C1 segment of cervical spinal cord (tissue), 14 donors: ENCODE measurements at places on chromosomes 3 and 15.
A peak's percentile ranks its signal among the peaks of the same experiment; 100 is the strongest.

DNA sequence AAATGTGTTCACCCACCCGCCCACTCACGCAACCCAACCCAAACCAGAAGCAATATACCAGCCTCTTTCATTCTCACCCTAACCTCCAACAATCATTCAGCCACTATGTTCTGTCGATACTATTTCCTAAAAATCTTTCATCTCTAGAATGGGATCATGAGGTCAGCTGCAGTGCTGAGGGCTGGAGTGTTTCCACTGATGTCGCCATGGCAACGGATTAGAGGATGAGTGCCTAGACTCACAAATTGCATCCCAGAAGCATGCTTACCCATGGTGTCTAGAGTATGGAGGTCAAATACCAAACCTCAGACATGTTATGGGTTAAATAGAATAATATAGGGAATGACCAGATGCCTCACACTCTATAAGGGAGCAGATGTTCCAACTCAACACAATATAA is 138.5 kb downstream of the GABRB3 start:
- DNase-seq, result no peak

GRCh38 chr3:113232342-113232741 is 21.0 kb downstream of the BOC start:
- DNase-seq, result no peak

- no peak for DNase-seq
Observed at GRCh38 chr3:163786416-163786815, 1291.9 kb downstream of the SI start.

DNA sequence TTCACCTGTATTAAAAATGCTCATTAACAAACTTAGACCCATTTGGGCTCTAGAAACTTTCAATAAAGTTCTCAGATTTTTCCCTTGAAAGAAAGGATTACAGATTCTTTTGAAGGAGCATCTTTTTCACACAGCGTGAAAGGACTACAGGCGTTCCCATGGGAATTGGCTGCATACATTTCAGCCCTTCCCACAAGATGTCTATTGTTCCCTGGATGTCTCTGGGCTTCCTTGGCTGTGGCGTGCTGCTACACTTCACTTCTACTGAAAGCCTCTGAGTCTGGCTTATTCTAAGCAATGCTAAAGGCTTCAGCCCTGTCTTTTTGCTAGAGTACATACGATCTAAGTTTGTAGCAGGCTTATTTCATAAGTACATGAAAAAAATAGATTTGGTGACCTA is 1.4 kb downstream of the VEPH1 start:
- DNase-seq, result no peak

DNA sequence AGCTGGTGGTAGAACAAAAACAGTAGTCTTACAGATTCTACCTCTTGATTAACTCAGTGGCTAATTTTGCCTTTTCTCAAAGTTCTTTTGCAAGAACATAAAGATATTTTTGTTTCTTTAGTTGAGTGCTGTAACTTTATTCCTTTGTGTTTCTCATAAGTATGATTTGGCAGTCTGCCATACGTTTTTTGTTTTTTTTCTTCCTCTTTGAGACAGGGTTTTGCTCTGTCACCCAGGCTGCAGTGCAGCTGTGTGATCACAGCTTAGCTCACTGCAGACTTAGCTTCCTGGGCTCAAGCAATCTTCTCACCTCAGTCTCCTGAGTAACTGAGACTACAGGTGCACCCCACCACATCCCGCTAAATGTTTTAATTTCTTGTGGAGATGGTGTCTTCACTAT is 22.4 kb downstream of the B3GNT5 start:
- DNase-seq, result no peak

GRCh38 chr3:196868297-196868661 is 559 bp downstream of the SENP5 start:
- no peak for DNase-seq

- no peak for DNase-seq
Observed at GRCh38 chr3:112121577-112122547, 11.2 kb downstream of the GCSAM start.

DNA sequence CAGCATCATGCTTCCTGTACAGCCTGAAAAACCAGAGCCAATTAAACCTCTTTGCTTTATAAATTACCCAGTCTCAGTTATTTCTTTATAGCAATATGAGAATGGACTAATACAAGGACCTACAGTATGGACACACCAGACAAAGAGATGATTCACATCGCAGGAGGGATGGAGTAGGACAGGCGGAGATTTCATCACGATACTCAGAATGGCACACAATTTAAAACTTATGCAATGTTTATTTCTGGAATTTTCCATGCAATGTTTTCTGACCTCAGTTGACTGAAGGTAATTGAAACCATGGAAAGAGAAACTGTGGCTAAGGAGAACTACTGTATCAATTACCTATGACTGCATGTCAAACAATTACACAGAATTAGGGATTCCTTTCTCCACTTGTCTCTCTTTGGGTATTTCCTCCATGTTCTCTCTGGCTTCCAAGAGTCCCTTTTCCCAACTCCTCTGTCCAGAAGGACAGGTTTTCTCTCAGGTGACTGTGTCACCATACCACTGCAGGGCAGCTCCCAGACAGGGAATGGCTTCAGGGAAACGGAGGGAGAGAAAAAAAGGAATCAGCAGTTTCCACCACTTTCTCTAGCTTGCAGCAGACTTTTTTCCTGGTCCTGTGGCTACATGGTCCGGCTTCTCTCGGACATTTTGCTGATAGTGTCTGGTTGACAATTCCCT is 3.0 kb upstream of the ANO10 start:
- DNase-seq, result no peak

GRCh38 chr3:188299068-188299467 is 145.1 kb downstream of the LPP start:
- no peak for DNase-seq

DNA sequence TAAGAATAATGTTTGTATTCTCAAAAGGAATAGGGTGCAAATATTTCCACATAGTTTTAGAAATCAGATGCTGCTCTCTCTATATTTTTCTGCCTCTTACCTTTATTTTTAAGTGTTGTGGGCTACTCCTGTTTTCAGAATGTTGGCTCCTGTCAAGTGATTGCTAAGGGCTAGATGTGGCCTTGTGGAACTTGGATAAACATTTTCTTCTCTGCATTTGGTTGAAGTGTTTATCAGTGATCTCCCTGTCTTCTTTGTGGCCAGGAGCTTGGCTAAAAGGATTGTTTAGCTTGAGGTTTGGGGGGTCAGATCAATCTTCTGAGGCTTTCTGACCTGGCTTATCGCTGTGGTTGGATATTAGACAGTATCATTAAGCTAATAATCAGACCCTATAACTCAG is 112.6 kb downstream of the TCF12 start:
- DNase-seq, result no peak

DNA sequence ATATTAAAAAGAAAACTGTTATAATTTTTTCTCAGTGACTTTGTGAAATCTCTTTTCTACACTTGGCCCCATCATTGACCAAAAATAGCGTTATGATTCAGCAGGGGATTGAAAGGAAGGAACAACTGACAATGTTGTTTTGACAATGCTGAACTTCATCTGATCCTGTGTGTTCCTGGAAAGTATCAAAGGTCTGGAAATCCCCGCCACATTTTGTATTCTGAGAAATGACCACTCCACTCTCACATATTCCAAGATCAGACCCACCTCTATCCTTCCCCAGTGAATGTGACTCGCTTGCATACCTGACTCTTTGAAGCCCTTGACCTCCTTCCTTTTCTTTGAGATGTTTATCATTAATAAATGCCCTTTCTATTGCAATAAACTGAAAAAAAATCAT is 9.7 kb upstream of the RIOX2 start:
- DNase-seq, result no peak

GRCh38 chr15:87660251-87661129 is 596.0 kb downstream of the NTRK3 start:
- DNase-seq, result no peak

GRCh38 chr15:78040653-78041244 is 36.8 kb downstream of the TBC1D2B start:
- DNase-seq, result no peak

DNA sequence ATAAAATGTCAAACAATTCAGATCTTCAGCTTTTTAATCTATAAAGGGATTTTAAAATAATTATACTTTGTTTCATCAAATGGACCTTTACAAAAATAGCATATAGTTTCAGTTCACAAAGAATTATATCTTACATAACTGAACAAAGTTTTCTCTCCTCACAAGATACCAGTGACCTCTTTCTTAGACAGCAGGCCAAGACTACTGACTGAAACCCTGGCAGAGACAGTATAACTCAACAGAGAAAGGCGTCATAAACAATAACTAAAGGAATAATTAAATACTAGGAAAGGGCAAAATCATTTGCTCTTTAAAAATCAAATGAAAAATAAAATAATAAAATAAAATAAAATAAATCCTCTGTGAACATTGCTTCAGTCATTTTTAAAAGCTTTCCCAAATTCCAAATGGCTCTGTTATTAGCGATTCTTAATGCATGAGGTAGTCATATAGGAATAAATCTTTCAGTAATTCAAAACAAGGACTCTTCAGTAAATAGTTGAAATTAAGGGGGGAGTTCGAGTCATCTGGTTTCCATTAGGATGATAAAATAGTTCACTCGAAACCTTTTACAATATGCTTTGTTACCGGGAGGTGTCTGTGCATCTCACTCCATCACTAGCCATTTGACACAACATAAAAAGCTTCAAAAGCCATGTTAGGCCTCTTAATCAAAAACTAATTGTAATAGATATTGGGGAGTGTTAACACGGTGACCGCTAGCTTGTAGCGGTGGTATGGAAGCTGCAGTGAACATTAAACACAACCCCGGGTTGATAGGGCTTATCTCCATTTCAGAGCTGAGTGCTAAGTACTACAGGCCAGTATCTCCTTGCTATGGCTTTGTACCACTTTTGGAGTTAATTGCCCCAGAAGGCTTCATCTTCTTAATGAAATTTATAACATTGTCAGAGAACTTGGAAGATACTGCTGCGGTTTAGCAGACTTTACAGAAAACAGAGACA is 142.9 kb upstream of the NR2F2 start:
- no peak for DNase-seq

- no peak for DNase-seq
Observed at GRCh38 chr15:79475306-79475705, 43.2 kb downstream of the MINAR1 start.

- DNase-seq, result no peak
Observed at GRCh38 chr15:80242132-80242769, 9.8 kb downstream of the CTXND1 start.

DNA sequence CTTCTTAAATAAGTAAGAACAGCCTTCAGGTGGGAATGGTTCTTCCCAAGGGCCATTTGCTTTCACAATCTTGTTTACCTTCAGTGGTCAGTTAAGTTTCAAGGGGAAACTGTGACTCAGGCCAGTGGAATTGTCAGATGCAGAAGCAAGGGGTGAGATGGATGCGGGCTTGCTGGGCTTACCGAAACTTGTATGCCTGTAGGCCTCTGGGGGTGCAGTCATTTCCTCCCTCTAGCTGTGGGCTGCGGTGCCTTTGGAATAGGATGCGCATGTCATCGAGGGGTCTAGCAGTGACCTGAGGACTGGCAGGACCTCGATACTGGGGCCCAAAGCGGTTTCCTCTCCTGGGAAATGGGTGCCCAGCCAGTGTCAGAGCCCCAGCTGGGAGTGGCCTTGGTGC is 121.6 kb downstream of the EEFSEC start:
- DNase-seq, result no peak

GRCh38 chr3:55282994-55283393 is 204.1 kb downstream of the WNT5A start:
- DNase-seq, result no peak

- no peak for DNase-seq
Observed at GRCh38 chr3:126304704-126305103, 52.5 kb downstream of the KLF15 start.

- peak; percentile 71 for DNase-seq
Observed at GRCh38 chr3:69079269-69080159, 651 bp downstream of the UBA3 start.

DNA sequence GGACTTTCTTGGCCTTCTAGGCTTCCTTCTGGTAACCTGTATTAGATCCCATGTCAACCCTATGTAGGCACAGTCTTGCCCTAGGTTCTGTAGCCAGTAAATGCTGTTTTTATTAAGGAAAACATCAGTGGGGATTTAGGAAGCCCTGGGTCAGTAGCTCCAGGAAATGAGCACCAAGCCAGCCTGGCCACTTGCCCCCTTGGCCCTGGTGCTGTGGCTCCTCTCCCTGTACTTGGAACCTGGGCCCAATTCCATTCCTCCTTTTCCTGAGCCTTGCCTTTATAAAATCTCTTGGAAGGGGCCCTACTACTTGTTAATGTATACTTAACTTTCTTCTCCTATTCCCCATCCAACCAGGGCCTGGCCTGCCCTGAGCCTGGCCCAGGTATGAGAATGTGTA is 243.8 kb upstream of the TPRG1 start:
- peak; percentile 14 for DNase-seq

DNA sequence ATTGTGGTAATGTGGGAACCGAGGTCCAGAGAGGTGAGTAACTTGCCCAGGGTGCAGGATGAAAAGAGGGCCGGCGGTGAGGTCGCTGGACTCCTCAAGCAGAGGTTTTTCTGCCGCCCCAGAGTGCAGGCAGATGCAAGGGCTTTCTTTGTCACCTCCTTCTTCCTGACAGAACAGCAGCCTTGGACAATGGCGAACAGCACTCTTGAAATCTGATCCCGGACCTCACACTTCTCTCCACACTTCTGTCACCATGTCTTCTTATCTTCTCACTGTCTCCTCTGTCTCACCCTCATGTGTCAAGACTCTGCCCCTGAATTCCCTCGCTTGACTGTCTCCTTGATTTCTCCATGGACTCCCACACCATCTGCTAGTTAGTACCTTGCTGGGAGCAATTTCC is 15.4 kb upstream of the VPS8 start:
- DNase-seq, result no peak

DNA sequence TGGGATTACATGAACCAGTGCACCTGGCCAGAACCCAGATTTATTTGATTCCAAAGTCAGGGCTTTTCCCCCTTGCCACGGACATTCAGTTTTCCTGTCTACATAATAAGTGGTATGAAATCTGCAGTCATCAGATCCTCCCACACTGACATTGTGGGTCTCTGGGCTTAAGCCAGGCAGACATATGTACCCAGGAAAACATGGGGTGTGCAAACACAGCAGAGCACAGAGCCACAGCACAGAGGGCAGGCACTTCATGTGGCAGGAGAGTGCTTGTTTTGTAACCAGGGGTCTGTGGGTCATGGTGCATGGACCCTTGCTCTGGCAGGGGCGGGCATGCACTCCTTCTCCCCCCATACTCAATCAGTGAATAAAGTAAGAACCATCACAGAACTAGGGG is 6.1 kb upstream of the ABTB1 start:
- DNase-seq, result peak; percentile 77

DNA sequence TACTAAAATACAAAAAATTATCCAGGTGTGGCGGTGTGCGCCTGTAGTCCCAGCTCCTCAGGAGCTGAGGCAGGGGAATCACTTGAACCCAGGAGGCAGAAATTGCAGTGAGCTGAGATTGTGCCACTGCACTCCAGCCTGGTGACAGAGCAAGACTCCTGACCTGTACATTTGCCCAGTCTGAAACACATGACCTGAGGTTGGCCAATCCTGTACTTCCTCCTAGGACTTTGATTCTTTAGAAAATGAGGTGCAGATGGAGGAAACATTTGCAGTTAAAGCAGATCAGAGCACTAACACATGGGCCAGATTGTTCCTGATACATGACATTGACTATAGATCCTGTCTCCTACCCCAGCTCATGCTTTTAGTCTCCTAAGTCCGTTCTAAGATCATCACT is 28.9 kb upstream of the LPP start:
- DNase-seq, result no peak

- DNase-seq, result no peak
Observed at GRCh38 chr15:45132844-45133560, 3.2 kb downstream of the DUOX1 start.

GRCh38 chr3:187295316-187296034 is 3.9 kb upstream of the MASP1 start:
- DNase-seq, result no peak
